ENCODE measurements at places on chromosomes 6 and 20.

DNA sequence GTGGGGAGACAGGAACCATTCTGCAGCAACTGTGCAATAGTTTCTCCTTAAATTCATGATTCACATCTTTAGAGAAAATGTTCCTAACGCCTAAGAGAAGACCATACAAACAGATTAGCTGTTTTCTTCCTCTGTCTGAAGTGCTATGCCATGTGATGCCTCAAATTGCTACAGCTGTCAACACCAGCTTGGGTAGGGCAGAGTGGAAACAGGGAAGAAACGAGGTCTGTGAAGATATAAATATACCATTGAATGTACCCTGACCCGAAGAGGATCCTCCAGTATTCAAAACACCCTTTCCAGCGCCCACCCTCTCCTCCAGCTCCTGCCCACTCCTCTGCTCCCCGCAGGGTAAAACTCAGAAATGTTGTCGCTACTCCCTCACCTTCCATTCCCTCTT lies 40.3 kb upstream of the PRND start:
- DNase-seq = no peak

DNA sequence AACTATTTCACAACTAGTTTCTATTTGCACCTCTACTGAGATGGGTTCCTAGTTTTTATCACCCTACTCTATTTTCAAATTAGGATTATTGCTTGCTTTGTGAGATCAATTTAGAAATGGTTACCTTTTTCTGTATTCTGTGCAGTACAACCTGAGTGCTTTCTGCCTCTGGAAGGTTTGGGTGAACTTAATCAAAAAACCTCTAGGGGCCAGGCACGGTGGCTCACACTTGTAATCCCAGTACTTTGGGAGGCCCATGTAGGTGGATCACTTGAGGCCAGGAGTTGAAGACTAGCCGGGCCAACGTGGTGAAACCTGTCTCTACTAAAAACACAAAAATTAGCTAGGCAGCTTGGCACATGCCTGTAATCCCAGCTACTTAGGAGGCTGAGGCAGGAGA lies 63.3 kb downstream of the SCAF8 start:
- DNase-seq = no peak

DNA sequence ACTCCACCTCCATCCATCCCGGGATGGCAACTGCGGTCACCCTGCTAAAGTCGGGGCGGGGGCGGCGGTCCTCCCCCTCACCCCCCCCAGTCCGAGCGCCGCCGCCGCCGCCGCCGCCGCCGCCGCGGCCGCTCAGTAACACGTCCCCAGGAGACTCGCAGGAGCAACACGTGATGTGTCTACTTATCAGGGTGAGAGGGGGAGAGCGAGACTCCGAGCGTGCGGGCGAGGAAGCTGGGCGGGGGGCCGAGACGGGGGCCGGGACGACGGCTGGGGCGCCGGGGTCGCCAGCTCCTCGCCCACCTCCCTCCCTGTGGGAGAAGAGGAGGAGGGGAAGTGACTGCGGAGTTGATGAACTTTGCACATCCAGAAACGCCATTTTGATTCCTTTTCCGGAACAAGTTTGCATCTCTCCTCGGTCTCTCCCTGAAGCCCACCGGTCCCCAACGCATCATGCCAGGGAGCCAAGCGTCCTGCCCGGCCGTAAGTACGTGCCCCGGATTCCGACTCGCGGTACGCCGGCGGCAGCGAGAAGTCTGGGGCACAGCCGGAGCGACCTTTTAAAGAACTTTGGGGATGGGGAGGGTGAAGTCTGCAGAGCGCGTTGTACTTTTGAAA lies at the start of gene RREB1:
RREB1 (plus strand) TSS at position 384 of the 618 bp plus-strand sequence. CDS start 73,951 bp downstream, outside the sequence.
- DNase-seq = peak; percentile 52

DNA sequence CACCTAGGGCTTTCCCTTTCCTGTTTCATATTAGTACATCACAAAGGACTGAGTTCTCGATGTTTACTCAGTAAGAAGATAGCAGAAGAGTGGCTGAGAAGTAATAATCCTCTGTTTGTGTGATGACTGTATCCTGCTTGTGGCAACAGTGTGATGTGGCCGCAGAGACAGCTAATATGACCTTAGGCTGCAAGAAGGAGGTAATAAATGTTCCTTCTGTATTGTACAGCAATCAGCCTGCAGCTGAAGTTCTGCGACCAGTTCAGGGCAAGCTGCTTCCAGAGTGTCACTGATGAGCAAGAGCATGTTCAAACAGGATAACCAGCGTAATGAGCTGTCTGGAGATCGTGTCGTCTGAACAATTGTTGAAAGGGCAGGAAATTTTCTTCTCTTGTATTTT lies 70.9 kb downstream of the OPN5 start:
- no peak for DNase-seq
